Umbilical cord (tissue), 2 donors: ENCODE measurements at places on chromosomes 16 and 17.

DNA sequence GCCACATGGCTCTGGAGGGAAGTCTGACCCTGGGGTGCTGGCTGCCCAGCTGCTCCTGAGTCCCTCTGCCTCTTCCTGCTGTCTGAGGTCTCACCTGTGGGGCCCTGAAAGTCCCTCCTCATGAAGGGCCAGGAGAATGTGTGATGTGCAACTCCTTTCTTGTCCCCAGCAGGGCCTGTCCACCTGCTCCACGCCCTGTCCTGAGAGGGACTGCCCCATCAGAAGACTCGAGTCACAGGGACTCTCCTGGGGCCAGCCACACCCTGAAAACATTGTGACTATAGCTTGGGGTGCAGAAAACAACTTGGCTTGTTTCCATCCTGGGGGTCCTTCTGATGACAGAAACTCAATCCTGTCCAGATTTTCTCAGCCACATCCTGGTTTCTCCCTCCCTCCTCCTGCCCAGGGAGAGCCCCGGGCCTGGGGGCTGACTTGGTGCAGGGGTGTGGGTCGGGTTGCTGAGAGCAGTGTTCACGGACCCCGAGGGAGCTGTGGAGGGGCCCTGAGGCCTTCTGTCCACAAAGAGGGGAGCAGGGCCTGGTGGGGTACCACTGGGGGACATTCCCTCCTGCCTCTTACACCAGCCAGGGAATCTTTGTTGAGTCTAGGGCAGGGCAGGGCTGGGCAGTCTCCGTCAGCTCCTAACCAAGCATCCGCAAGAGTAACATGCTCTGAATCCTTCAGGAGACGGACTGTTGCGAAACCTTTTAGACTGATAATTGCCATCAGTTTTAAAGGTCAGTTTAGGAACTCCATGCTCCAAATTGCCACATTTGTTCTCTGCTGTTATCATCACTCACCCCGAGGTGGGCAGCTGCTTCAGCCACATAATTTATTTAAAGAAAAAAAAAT lies 45.9 kb downstream of the NT5M start:
- DNase-seq = no peak

DNA sequence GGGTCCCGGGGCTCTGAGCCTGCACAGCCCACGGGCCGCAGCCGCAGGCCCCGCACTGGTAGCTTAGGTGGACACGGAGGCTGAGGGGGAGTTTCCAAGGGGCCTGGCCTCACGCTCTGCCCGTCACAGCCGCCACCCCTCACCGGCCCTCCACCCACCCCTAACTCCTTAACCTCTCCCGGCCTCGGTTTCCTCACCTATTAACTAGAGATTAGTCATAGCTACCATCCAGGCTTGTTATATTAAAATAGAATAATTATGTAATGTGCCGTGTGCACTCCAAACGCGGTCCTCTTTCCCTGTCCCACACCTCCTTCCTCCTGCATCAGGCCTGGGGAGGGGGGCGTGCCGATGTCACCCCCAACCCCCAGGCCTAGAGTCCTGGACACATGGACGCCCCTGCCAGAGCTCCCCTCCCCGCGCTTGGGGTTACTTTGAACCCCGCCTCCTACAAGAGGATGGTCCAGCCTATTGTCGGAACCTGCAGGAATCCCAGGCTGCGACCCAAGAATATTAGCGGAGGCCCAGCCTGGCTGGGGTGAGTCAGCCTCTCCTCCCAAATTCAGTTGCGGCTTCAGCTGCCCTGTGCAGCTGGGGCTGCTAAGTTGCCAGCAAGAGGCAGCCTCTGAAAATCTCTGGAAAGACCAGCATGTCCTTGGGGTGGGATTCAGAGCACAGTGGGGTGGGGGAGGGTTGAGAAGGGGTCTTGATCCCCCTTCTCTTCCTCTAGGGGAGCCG lies 17.3 kb downstream of the SOCS3 start:
- DNase-seq = peak; percentile 90

DNA sequence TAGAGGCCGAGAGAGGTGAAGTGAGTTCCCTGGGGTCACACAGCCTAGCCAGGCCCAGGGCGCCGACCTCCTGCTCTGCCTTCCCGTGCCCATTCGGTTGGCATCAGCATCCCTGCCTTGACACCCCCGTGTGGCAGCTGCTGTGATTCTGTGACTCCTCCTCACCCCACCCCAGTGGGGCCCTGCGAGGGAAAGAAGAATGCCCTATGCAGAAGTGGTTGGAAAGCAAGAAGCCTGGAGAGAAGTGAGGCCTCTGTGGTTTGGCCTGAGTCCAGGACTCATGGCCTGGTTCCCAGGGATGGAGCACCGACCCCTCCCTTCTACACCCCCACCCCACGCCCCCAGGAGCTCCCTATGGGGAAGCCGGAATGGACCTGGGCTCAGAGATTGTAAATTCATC lies 296.2 kb downstream of the SEC14L1 start:
- DNase-seq = peak; percentile 94

GRCh38 chr17:41917679-41918313 lies 955 bp downstream of the ACLY start:
- peak; percentile 58 for DNase-seq
